ENCODE measurements at places on chromosomes 5 and 9.

DNA sequence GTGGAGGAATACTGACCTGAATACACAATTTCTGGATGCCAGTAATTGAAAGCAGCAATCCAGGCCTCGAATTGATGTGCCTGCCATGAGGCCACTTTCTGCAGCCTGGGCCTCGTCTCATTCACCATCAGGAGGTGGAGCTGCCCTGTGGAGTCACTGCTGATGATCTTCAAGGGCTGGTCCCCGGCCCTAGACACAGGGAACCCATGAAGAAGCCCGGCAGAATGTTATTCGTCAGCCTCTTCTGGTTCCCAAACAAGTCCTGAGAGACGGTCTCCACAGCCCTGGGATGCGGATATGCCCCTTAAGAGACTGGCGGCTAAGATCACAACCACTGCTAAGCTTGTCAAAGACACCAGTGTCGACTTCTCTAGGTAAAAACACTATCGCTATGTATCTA, 4.5 kb downstream of the DPH7 start:
- no peak for DNase-seq

- DNase-seq, result no peak
These were observed 335.0 kb downstream of the DNAH5 start for GRCh38 chr5:13609504-13609903.

DNA sequence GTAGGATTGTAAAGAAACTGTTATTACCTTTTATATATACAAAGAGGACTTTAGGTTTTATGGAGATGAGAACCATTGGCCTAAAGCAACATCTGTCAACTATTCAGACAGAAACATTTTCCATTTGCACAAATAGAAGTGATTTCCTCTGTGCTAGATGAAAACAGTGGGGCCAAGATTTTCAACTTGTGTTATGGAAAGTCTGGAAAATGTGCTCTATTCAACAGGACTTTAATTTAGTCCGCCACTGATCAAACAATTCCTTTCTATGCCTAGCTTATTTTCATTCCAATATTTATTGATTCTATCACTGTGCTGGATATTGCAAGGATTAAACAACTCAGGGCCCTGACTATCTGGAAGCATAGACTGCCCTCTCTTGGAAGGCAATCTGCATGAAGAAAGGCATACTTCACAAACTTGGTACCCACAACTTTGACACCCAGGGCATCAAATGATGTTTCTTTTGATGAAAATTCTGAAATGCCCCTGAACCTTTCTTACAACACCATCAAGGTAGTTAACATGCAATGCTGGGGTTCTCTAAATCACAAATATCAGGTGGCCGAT, 126.6 kb upstream of the HMHB1 start:
- no peak for DNase-seq

DNA sequence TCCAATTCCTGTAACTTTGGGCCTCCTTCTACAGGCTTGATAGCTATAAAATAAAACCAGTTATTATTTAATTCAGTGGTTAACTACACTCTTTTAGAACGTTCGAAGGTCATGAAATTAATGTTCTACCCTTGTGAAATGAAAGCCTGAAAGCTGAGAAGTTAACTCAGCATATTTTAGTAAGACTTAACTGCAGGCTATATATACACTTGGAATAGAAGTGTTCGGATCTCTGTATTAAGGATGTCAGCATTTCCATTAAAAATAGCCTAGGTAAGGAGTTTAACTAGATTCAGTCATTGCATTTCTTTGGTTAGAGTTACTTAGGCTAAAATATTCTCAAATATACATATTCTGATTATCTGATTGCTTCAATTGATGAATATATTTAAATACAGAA, 229.2 kb downstream of the MRPS30 start:
- no peak for DNase-seq

DNA sequence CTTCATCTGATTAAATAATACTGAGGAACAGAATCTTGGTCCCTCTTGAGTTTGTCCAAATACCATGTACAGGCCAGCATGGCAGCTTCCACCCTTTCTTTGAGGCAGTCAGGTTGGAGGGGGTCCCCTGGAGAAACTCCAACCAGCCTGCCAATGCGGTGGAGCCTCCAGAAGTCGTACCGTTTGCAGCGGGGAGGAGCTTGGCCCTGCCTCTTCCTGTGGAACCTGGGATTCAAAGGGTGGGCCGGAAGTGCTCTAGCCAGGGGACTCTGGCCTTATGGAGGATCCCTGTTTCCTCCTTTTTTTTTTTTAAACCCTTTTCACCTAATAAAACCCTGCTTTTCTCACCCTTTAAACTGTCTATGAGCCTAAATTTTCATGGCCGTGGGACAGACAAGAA, 216.3 kb upstream of the ZNF608 start:
- DNase-seq, result no peak

GRCh38 chr5:10064546-10065195, 185.0 kb downstream of the ATPSCKMT start:
- no peak for DNase-seq

- DNase-seq, result no peak
These were observed 44.7 kb downstream of the ERAP1 start for GRCh38 chr5:96763026-96763425.

DNA sequence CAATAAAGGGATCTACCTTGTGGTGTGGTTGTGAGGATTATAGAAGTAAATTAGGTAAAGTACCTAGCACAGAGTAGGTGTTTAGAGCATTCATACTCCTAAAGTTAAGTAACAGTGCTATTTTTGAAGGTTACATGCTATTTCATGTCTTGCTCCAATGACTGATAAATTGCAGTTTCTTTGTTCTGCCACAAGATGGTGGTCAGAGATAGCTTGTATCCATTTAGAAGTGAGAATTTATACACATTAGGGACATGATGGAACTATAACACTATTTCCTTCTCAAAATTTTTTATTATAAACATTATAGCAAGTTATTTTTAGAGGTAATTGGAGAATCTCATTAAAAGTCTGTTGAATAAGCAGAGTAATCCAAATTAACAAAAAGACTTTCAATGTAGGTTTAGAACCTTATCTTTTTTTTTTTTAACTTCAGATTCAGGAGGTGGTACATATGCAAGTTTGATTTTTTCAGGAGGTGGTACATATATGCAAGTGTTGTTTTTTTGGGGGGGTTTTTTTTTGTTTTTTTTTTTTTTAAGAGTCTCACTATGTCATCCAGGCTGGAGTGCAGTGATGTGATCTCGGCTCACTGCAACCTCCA, 17.1 kb downstream of the MTREX start:
- no peak for DNase-seq

GRCh38 chr9:135606885-135607259, 32.5 kb downstream of the GLT6D1 start:
- no peak for DNase-seq

GRCh38 chr9:81628897-81629296, 60.5 kb downstream of the TLE1 start:
- DNase-seq, result no peak

- DNase-seq, result peak; percentile 9
These were observed 85.2 kb upstream of the HTR4 start for GRCh38 chr5:148739524-148739923.

GRCh38 chr5:68032216-68032762, 183.3 kb upstream of the PIK3R1 start:
- no peak for DNase-seq

DNA sequence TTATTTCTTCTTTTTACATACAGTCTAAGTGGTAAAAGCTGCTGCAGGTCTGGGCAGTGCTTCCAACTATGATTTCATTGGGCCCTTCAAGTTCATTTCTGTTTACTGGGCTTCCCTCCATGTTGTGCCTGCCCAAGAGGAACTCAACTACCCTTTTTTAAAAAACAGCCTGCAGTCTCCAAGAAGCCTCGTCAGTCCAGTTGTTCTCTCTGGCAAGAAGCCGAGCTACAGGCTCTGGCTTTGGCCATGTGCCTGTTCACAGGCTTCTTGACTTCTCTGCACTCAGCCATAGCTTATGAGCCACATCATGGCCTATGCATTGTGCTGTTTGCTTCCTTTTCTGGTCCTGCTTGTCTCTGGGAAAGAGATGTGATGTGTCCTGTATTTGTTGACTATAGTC, 119.7 kb upstream of the PJA2 start:
- DNase-seq, result no peak

DNA sequence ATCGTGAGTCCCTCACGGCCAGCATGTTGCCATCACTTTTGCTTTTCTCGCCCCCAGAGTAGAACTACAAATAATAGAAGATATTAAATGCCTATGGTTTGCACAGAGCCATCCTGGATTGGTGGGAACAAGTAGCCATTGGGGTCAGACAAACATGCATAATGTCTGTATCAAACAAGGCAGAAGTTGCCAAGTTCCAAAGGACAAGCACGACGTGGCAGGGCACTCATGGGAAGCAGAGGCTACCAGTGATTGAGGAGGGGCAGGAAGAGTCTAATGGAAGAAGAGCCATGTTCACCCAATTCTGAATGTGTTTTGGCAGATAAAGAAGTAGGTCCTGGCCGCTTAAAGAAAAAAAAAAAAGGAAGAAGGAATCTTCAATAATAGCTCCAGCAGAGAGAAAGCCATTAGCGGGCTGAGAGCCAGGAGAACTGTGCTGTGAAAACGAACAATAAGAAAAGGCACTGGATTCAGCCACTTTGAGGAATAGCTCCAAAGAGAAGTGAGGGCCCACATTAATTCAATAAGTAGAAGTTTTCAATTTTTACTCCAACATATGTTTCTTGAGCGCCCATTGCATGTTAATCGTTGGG, 153.7 kb upstream of the ADCY2 start:
- DNase-seq, result no peak

DNA sequence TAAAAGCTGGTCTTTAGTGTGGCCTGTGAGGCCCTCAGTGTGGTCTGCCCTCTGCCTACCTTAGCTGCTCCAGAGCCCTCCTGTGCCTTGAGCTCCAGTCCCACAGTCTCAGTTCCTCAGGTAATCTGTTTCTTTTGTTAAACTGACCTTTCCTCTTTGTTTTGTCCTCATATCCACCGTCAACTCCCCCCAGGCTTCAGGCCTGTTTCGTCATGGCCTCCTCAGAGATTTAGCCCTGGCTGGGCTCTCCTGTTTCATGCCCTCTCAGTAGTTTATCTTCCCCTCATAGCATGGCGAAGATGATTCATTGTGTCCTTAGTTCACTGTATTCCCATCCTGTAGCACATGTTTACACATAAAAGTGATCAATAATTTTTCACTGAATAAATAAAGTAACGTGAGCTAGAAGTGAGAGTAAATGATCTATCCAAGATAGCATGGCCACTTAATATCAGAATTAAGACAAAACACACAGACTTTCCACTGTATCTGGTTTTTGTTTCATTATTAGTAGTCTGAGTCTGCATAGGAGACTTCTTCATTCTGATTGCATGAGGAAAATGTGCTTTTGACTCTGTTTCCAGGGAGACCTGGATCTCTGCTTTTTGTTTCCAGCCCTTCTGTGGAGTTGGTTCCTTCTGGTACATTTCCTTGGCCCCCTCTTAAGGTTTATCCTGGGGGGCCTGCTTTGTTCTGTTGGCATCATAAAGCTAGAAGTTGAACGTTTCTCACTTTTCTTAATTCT, 70.5 kb downstream of the SNX24 start:
- DNase-seq, result peak; percentile 9

DNA sequence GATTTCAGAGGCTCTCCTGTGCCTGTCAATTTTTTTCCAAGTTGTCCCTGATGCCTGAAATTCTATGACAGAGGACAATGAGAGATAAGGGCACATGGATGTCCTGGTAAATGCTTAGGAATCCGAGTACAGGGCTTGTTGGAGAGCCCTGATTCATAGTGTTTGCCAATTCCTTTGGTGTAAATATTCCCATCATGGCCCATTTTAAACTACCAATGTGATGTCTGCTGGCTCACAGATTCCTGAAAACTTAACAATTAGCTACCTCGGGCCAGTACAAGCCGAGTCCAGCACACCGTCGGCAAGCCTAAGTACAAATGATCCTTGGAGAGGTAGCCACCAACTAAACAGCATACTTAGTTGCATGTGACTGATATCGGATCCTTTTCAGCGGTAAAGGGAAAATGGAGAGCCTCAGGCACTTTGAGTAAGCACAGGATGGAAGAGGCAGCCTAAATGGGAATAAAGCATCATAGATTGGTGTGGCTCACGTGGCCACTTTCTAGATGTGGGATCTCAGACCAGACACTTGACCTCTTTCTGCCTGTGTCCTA, 3.6 kb downstream of the ITK start:
- DNase-seq, result no peak

GRCh38 chr5:5218396-5218795, 78.3 kb downstream of the ADAMTS16 start:
- DNase-seq, result no peak

GRCh38 chr9:8549214-8549613, 749.6 kb upstream of the DMAC1 start:
- no peak for DNase-seq

DNA sequence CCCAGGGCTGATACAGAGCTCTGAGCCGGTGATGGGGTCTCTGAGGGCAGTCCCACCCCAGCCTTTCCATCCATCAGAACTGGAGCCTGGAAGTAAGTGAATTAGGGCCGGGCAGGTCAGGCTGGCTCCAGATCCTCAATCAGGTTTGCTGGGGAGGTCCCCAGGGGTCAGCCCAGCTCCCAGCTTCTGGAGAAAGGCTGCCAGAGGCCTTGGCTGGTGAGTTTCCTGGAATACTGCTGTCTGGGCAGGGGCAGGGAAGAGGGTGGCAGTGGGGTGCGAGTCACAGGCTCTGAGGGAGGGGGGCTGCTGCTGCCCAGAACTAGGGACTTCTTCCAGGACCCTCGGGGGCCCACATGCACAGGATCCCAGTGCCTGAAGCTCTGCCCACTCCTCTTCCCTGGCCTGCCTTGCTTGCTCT, 200.6 kb upstream of the MVB12B start:
- DNase-seq, result no peak

- no peak for DNase-seq
These were observed 127.5 kb downstream of the RFK start for GRCh38 chr9:76266649-76267283.

DNA sequence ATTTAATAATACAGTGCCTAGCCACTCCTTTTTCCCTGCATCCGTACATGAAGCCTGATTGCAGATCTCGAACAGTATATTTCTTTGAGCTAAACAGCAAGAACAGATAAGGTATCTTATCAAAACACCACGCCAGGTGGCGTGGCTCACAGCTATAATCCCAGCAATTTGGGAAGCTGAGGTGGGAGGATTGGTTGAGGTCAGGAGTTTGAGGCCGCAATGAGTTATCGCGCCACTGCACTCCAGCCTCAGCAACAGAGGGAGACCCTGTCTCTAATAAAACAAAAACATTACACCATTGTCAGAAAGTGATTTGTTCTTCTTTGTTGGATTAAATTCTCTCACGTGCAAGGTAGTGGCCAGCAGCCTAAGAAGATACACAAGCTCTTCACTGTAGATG, 291.2 kb upstream of the DMRT1 start:
- DNase-seq, result no peak

DNA sequence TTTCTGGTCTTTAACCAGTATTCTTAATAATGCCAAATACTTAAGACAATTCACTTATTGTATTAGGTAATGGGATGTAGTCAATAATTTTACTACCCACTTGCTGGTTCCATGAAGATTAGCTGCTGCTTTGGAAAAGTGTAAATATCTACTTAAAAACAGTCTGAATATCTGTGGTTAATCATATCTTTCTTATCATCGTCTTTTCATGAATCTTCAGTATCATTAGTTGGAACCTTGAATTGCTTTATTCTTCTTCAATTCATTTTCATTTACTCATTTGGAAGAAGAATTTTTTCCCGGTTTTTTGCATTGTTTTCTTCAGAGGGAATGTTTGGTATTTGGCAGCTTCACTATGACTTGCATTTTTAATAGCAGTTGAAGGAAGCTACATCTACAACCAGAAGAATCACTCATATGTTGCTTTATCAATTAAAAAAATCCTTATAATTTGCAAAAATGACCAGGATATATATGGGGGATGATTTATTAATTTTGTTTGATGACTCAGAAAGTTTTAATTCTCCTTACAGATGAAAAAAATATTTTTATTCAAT, 1398.3 kb upstream of the CDH6 start:
- DNase-seq, result no peak
